ENCODE measurements at places on chromosomes 5 and 9.

DNA sequence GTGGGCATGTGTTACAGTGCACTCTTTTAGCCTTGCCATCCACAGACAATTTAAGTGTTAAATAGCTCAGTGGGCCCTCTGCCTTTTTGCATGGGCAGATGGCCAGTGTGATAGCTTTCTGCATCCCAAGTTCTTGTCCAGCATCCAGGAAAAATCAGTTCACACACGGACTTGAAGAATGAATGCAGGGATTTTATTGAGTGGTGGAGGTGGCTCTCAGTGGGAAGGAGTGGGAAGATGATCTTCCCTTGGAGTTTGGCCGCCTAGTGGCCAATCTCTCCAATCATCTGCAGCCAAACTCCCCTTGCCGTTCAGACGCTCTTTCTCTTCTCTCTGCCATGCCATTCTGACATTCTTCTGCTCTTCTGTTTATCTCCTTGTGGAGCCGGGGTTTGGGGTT lies 322.4 kb upstream of the GRAMD2B start:
- DNase-seq = peak; percentile 8

DNA sequence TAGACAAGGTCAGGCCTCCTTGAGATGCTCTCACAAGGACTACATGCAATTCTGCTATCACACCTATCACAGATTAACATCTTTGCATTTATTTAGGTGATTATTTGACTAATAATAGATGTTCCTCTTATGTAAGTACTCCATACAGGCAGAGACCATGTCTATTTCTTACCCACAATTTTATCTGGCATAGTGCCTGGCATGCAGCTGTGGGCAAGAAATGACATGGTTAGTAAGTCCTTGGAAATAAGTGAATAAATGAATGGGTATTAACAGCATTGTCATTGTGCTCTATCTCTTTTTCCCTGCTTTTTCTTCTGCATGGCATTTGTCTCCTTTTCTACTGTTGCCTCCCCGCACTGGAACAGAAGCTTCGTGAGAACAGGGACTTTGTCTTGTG lies 49.4 kb downstream of the SLC22A5 start:
- no peak for DNase-seq

DNA sequence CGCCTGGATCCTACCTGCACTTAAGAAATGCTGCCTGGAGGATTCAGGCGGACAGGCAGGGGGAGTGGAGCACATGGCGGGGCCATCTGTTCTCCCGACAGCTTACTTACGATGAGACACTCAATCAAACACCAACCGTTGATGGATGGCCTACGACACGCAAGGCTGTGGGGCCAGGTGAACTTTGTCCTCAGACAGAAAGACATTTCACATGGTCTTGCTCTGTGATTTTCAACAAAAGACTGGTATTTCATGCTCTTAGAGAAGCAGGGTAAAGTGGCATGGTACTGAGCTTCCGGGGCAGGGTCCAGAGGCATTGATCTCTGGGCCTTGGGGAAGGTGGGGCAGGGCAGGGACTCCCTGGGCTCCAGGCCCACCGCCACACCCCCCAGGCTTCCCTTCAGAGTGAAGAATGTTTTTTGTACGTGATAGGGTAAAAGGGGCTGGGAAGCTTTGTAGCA lies 9.1 kb upstream of the OLFM1 start:
- no peak for DNase-seq

DNA sequence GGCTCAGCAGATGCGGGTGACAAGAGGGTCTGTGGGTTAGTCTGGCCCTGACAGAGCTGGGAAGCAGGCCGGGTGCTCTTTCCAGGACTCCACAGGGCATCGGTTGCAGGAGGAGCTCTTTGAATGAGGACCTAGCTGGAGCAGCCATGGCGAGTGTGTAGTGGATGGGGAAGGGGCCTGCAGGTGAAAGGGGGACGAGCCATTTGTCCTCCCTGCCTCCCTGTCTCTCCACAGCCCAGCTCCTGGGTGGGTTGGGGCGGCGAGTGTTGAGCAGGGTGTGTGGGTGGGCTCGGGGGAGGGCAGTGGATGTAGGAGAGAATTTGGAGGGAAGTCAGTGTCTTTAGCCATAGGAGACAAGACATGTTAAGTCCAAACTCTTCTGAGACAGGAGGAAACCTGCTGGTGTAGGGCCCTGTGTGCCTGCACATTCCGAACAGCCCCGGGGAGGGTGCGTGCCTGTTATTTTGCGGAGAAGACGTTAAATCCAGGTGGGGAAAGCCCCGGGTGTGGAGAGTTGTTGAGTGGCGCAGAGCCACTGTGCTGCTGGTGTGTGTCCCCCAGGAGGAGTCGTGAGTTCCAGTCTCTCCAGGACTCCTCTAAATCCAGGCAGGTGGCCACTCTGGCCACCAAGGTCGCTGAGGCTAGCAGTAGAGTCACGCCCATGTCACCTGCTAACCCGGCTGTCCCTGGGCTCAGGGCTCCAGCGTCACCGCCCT lies 73.6 kb downstream of the PSMB7 start:
- DNase-seq = no peak

DNA sequence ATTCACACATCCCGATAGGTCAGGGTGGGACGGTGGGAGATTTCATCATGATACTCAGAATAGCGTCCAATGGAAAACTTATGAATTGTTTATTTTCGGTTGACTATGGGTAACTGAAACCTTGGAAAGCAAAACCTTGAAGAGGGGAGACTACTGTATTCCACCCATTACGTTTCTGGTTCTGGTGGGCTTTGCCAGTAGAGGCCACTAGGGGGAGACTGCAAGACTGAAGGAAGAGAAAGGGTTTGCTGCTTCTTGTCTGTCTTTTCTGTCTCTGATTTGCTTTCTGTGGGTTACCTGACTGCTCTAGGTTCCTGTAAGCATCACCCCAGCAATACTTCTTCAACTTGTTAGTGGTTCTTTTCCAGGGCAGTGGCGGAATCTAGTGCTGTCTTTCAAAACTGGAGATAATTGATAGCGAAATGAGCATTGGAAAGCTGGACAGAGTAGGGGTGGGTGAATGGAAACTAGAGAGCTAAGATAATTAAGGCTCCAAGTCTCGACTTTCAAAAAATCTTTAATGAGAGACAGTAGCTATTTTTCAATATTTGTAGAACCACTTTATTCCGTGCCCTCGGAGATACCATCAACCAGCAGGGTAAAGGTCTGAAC lies 27.0 kb downstream of the GRIN3A start:
- DNase-seq = peak; percentile 15

DNA sequence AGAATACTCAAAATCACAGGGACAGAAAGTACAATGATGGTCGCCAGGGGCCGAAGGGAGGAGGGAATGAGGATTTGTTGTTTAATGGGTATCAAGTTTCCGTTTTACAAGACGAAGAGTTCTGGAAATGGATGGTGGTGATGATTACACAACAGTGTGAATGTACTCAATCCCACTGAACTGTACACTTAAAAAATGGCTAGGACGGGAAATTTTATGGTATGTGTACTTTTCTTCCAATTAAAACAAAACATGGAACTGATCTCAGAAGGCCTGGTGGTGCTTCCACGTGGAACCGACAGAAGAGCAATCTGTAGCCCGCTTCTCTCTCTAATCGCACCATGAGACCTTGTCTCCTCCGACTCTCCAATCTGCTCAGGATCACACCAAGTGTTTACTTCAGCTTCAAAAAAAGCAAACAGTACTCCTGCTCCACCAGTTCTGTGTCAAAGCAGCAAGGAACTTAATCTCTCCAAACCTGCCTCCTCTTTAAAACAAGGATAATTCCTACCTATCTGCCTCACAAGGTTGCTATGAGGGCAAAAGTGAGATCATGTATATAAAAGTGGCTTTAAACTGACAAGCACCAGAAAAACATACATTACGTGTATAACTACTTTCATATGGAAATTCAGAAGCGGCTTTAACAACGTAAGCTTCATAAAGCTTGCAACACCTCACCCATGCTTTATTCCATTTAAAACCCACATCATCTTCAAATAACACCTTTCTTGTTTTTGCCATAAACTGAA lies 2.1 kb downstream of the ECPAS start:
- peak; percentile 81 for DNase-seq

- DNase-seq = no peak
These were observed 31.8 kb upstream of the POU4F3 start for GRCh38 chr5:146306838-146307237.

- no peak for DNase-seq
These were observed 40.7 kb downstream of the ECPAS start for GRCh38 chr9:111443454-111443853.

DNA sequence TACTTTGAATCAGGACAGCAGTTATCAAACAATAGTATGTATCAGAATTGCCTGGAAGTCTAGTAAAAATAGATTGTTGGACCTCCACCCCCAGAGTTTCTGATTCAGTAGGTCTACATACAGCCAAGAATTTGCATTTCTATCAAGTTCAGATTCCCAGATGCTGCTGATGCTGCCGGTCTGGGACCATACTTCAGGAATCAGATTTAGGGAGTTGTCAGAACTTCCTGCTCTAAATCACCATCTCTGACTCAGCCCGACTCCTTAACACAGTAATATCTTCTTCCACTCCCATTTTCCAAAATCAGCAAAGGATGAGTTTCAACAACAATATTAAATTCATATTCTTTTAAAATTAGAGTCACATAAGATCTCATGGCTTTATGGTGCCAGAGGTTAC lies 227.2 kb upstream of the TMEM161B start:
- no peak for DNase-seq

All from choroid plexus epithelial cell (primary cell).